Activated naive CD4-positive, alpha-beta T cell treated with Interleukin-2 at 50 U/mL for 16 hours (primary cell): ENCODE measurements at places on chromosomes 4 and X.
A peak's percentile ranks its signal among the peaks of the same experiment; 100 is the strongest.

DNA sequence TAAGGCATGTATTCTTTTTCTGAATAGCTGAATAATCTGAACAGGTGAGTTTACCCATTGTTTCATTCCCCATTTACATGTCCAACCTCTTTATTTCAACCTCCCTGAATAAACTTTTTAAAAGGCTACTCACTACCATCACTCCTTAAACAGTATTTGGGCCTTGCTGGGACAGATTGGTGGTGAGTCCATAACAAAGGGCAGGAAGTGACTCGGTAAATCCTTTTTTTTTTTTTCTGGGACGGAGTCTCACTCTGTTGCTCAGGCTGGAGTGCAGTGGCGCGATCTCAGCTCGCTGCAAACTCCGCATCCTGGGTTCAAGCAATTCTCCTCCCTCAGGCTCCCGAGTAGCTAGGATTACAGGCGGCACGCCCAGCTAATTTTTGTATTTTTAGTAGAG is 23.4 kb upstream of the SEC24B start:
- DNase-seq, result no peak

GRCh38 chrX:48940404-48940955 is 16.9 kb downstream of the OTUD5 start:
- no peak for DNase-seq

- DNase-seq, result no peak
Measured at GRCh38 chr4:54082168-54082567, 17.8 kb upstream of the CHIC2 start.

DNA sequence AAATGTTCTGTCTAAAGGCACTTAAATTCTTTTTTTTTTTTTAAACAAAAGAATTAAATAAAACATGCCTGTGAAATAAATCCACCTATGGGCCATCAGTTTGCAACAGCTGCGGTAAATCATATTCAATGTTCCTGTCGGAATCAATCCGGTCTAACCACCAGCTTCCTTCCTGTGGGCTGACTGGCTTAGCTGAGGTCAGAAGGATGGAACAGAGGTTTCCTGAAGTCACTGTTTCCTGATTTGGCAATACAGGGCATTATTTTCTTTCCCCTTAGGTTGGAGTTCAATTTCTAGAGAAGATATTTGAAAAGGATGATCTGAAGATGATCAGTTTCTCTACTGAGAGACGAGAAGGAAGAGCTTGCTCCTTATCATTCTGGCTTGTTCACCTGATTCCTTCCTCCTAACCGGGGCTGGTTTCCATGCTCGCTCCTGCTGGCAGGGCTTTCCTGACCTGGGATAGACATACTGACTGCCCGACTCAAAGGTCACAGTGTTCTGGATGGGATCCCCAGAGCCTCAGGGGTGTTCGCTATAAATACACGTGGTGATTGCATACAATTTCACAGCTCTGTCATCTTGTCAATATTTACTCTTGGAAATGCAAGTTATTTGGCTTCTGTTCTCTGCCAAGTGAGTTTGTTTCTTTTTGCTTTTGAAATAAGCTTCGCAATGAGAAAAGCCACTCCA is 21.7 kb downstream of the PDLIM3 start:
- DNase-seq, result peak; percentile 3

- DNase-seq, result no peak
Measured at GRCh38 chr4:23889391-23889790, 456 bp downstream of the PPARGC1A start.

DNA sequence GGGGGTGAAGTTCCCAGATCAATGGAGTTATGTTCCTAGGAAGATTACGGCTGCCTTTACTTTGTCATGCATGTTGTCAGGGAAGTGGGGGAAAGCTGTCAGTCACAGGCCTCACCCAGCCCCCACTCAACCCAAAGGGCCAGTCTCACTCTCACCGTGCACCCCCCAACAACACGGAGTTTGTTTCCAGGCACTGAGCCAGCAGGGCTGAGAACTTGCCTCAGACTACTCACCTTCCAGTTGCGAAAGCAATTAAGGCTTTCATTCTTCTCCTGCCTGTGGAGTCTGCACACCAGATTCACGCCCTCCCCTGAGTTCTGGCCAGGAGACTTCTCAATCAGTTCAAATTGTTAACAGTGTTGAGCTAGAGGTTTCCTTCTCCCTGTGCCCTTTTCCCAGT is 114.3 kb downstream of the SH3BGRL start:
- no peak for DNase-seq

DNA sequence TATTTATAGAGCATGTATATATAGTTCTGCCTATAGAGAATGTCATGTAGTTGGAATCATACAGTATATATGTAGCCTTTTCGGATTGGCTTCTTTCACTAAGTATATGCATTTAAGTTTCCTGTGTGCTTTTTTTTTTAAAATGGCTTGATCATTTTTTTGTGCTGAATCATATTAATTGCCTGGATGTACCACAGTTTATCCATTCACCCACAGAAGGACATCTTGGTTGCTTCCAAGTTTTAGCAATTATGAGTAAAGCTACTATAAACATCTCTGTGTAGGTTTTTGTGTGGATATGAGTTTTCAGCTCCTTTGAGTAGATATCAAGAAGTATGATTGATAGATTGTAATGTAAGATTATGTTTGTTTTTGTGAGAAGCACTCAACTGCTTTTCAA is 23.8 kb downstream of the PTTG2 start:
- no peak for DNase-seq

- DNase-seq, result no peak
Measured at GRCh38 chr4:15149839-15150592, 147.7 kb downstream of the CPEB2 start.
